Left cardiac atrium (tissue), 4 donors: ENCODE measurements at places on chromosomes 1 and 21.

DNA sequence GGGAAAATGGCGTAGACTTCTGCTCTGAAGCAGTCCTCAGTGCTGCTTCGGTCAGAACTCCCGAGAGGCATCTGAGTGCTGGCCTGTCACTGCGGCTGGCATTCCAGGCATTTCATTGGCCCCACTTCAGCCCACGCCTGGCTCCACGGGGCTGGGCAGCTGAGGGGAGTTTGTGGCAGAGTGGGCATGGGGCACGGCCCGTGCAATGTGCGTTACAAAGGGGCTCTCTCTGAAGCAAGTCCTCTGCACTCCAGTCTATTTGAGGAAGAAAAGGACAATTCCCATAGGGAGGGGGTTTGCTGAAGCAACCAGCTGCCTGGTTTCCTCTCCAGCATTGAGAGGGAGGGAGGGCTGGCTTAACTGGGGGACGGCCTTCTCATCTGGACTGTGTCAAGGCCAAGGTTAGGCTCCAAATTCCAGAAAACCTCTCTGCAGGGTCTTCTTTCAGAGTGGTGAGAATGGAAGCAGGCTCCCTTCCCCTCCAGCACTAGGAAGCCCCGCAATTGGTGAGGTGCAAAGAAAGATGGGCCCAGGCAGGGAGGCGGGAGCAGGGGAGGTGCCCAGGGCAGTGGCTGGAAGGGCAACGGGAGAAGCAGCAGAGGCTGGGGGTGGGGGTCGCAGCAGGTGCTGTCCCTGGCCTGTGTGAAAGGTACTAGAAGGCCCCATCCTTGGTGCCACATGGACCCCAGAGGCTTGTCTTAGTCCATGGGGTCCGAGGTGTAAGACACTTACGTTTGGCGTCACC is 21.1 kb upstream of the GPR157 start:
- peak; percentile 42 for DNase-seq

- no peak for DNase-seq
Observed at GRCh38 chr21:38683222-38683621, 122.5 kb upstream of the ETS2 start.

GRCh38 chr1:47572731-47573430 is 135.0 kb downstream of the FOXD2 start:
- no peak for DNase-seq

GRCh38 chr1:236836157-236836556 is 41.1 kb downstream of the MTR start:
- DNase-seq = no peak

GRCh38 chr21:38765056-38765455 is 40.7 kb upstream of the ETS2 start:
- no peak for DNase-seq

DNA sequence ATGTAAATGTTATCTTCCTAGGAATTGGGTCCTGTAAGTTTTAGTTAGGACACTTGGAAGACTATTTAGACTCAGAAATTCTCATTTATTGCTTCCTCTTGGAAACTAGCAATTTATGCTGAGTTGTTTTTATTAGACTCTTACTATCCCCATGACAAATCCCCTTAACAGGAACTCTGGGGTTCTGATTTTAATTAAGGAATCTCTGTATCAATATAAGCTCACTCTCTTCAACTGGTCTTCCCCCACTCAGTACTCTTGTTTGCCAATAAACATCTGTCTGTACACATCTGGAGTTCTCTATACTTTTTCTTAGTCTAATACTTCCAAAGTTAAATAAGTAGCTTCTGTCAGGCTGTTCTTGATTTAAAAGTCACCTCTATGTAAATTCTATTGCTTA is 64.1 kb upstream of the TBX15 start:
- no peak for DNase-seq

DNA sequence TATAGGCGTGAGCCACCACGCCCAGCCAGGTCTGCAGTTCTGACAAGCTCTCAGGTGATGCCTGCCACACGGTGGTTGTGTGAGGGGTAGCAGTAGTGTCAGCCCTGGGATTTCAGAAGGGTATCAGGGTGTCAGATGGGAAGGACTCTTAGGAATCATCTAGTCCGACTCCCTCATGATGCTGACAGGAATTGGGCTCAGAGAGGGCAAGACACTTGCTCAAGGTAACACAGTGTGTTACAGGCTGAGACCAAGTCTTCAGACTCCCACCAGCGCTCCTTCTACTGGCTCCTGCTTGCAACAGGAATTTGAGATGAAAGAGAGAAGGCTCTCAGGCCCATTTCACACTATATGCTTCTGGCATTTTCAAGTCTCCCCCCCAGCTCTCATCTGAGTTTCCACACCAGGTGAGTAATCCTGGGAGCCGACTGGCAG is 6.9 kb downstream of the HTR1D start:
- no peak for DNase-seq

DNA sequence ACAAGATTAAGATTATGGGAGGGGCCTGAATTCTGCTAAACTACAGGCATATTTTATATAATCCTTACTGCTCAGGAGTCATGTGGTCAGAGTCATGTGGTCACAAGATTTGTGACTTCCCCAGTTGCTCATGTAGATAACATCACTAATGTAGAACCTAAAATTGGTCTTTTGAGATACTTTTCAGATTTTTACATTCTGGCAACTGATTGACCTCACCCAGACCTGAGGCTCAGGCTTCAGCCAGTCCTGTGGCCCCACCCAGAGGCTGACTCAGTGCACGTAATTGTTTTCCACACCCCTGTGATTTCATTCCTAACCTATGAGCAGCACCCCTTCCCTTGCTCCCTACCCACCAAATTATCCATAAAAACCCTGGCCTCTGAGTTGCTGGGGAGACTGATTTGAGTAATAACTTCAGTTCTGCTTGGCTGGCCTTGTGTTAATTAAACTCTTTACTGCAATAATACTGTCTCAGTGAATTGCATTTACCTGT is 41.7 kb upstream of the ZNF326 start:
- peak; percentile 41 for DNase-seq

GRCh38 chr21:39670701-39671100 is 58.0 kb downstream of the B3GALT5 start:
- no peak for DNase-seq

DNA sequence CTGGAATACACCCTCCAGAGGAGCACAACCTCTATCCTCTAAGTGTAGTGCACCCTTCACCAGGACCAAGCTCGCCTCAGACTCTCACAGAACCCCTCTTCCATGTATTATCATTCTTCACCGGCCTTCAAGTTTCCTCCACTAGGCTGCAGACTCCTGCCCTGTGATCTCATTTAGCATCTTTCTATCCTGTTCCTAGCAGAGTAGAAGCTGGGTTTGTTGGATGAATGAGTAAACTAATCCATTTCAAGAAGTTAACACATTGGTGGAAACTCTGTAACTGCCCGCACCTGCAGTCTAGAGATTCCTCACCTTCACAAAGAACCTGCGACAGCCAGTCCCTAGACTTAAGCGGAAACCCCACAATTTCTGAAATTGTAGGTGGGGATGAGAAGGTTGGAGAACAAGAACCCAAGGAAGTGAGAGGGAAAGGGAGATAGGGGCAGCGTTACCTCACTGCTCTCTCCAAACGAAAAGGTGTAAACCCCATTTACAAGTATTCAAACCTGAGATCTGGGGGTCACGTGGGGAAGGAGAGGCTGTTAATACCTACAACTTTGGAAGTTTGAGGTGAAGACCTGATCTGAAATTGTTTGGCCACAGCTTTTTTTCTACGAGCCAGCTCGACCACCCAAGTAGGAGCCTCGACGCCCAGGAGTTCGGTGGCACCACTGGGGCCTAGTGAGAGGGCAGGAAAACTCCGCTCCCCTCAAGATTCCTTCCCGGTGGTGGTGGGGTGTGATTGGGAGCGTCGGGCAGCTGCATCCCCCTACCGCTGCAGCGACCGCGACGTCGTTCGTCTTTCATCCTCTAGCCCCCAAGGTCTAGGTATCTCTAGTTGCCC is 1.2 kb downstream of the PTPN14 start:
- no peak for DNase-seq

- DNase-seq = no peak
Observed at GRCh38 chr1:164021813-164022212, 537.2 kb upstream of the PBX1 start.

DNA sequence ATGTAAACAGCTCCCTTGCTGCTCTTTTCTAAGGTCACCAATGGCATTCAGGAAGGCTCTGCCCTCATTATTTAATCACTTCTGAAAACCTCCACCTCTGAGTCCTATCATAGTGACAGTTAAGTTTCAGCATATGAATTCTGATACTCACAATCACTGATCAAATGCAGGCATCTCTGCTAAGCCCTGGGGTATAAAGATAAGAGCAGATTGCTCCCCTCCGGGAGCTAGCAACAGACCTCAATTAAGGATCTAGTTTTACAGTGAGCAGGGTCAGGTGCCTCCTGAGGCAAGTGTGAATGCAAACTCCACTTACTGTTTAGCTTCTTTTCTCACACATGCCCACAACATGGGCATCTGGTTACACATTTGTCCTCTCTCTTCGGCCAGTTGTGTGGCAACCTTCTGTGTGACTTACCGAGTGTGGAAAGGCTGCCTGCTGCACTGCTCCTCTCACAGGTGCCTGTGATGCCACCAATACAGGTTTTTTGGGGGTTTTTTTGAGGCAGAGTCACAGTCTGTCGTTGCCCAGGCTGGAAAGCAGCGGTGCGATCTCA is 15.0 kb downstream of the IL10RB start:
- no peak for DNase-seq

DNA sequence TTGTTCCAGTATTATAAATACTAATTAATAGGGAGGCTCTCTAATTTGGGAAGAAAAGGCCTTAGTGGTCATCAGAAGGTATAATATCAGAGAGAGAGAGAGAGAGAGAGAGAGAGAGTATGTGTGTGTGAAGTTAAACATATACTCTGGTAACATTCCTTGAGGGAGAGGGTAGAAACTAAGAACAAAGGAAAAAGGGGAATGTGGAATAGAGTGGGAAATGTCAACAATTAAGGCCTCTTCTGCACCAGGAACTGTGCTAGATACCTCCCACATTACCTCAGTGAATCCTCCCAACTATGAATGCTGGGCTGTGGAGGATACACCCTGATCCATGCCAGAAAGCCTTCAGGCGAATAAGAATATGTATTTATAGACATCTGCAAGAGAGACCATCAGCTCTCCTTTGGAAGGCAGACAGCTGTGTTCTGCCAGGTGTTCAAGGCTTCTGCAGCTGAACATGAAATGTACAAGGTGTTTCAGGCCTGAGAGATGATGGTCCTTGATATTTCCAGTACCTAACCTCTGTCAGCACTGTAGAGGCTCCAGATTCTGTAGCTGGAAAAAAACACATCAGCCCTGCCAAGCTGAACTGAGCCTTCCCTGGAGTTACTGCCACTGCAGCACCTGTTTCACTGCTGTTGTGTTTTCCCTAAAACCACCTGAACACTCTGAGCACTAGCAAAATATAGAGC is 29.1 kb downstream of the TBX15 start:
- DNase-seq = no peak

- DNase-seq = no peak
Observed at GRCh38 chr1:26848941-26849774, 13.8 kb upstream of the SFN start.

GRCh38 chr1:150089846-150090520 is 22.4 kb downstream of the VPS45 start:
- no peak for DNase-seq

DNA sequence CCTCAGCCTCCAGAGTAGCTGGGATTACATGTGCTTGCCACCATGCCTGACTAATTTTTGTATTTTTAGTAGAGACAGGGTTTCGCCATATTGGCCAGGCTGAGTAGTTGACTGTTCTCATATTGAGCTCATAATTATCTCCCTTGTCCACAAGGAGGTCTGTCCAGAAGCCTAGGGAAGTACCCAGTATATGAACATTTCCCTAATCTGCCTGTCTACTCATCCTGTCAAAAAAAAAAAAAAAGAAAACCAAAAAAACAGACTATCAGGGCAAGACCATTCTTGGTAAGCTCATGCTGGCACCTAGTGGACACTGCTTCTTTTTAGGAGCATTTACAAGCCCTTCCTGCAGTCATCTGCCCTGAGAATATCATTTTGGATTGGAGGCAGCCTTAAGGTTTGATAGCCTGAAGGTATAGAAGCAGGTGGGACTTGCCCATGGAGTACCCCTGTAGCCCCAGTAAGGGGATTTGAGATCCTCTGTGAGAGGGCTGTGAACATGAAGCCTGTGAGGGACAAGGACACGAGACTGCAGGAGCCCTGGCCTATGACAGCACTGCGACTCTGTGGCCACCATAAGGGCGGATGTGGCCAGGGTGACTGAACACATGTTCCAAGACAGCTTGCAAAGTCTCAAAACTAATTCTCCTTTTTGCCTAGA is 10.8 kb upstream of the DUSP12 start:
- DNase-seq = peak; percentile 47

DNA sequence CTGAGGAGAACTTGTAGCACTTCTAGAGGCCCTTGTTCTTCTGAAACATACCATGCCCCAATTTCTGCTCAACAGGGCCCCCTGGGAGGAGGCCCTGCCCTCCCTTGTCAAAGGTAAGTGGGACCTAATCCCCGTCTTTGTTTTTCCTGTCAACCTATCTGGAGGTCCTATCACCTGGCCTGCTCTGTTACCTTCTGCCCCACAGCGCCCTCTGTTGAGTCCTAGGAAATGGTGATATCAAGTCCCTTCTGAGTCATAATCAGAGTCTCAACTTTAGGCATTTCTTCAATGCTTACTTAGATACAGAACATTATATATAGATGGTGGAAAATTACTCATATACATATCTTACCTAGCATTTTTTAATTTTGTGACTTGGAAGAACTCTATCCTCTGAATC is 28.2 kb upstream of the FCRL4 start:
- DNase-seq = no peak

GRCh38 chr1:147500309-147500839 is 40.9 kb upstream of the BCL9 start:
- DNase-seq = no peak

GRCh38 chr1:28865997-28866650 is 48.2 kb upstream of the EPB41 start:
- no peak for DNase-seq

GRCh38 chr1:166166698-166167571 is at the start of gene FAM78B:
FAM78B (minus strand) TSS chr1:166167001; CDS start chr1:166166248, 753 bp downstream.
- DNase-seq = peak; percentile 83

DNA sequence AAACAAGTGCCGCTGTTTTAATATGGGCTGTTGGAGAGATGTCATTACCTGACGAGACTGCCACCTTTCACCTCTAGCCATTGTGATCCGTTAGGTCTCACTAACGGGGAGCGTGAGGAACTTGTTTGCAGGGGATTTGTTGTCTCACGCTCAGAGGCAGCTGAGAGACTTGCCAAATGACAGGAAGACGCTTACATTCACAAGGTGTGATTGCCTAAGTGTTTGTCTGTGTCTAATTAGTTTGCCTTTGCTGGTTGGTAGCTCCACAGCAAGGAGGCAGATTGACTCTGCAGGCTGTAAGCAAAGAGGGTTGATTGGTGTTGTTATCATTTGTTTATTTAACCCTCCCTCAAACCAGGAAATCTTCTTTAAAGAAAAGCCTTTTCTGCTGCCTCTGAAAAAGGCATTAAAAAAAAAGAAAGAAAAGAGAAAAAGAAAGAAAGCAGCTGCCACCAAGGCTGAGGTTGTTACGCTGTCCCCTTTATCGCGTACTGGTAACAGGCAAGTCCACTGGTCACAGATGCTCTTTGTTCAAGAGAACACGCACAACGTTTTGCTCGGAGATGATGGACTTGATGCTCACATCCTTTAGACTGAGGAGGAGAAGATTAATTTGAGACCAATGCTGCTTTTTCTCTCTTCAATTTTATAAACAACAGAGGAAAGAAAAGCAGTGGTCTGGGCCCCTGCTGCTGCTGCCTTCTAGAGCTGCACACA is 203.9 kb downstream of the ZNF326 start:
- DNase-seq = no peak
